ENCODE measurements at places on chromosomes 2 and 18.

- no peak for DNase-seq
Observed at GRCh38 chr2:106869512-106870275, 16.3 kb downstream of the ST6GAL2 start.

DNA sequence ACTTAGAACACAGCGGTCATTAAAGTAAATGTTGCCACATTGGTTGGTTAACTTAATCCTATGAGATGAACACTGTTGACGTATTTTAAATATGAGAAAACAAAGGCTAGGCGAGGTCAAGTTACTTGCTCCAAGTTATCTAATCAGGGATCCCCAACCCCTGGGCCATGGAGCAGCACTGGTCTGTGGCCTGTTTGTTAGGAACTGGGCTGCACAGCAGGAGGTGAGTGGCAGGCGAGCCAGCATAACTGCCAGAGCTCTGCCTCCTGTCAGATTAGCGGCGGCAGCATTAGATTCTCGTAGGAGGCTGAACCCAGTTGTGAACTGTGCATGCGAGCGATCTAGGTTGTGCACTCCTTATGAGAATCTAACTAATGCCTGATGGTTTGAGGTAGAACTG, 878.9 kb downstream of the CPS1 start:
- DNase-seq, result no peak

GRCh38 chr2:105804266-105804665, 59.6 kb downstream of the NCK2 start:
- no peak for DNase-seq

DNA sequence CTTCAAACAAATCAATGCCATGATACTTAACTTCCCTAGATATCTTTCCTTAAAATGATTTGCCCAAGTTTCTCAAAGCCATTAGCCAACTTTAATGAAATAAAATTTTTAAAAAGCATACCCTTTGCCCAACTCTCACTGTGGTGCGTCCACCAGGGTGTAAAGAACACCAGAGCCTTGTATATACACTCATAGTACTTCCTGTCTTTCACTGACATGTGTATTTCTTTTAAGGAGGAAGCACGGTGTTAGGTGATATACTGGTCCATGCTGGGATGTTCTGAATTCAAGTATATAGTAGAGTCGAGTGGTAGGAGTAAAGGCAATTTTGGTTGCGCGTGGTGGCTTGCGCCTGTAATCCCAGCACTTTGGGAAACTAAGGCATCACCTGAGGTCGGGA, 22.7 kb downstream of the AAK1 start:
- no peak for DNase-seq

- no peak for DNase-seq
Observed at GRCh38 chr2:26668041-26668440, 24.5 kb upstream of the KCNK3 start.

- DNase-seq, result peak; percentile 84
Observed at GRCh38 chr2:240565333-240566202, 2.7 kb upstream of the RNPEPL1 start.

DNA sequence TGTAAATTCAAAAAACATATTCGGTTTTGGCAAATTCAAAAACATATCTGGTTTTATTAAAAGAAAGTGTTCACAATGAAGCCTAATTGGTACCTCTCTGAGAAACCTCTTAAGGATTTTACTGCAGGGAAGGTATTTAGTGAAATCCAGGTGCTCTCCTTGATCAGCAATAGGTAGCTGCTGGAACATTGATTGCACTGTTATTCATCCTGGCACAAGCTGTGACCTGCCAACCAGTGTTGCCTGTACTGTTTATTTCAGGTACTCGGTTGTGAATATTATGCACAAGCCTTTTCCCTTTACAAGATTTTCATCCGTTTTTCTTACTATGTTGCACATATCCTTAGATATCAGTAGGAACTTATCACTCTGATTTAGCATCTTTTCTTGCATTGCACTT, 155.8 kb upstream of the ZEB2 start:
- no peak for DNase-seq

DNA sequence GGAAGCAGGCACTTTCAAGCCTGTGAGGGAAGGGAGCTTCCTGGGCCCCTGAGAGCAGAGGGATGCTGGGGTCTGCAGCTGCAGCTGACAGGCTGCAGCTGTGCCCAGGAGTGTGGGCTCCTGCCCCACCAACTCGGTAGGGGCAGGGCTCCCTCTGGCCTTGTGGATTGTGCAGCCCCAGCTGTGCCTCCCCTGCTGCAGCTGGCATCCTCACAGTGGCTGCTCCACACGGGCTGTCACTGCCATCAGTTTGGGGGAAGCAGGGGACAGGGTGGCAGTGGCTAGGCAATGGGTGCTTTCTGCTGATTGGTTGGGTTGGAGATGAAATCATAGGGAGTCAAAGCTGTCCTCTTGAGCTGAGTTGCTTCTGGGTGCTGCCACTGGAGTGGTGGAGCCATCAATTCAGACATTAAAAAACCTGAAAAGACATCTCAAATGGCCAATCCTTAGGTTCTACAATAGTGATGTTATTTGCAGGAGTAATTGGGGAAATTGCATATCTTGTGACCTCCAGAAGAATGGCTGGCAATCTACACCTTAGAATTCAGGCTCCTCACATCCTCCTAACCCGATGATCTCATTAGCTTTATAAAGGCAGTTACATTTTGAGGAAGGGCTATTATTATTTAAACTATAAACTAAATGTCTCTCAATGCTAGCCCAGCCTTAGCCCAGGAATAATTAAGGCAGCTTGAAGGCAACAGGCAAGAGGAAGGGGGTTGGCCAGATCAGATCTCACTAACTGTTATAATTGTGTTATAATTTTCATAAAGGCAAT, 41.3 kb downstream of the FAM171B start:
- DNase-seq, result no peak

GRCh38 chr18:64720781-64721464, 572.0 kb upstream of the LINC00305 start:
- DNase-seq, result no peak

DNA sequence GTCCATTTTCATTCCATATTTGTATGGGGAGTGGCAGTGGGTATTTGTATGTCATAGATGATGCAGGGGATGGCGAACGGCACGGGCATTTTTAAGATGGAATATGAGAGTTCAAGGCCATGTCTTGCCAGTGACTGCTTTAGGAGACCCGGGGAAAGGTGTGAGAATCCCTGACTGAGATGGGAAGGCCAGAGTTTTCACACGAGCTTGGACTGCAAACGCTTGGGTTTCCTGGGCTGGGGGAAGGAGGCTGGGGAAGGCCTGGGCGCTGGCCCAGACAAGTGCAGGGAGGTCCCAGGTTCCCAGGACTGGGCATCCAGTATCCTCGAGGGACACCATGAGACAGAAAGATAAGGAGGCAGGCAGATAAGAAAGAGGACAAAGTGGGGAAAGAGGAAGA, 35.2 kb downstream of the CNGA3 start:
- DNase-seq, result no peak

Data from liver (tissue), 10 donors.